ENCODE measurements at places on chromosomes 1 and 21. TPM values are rescaled to one million over a fixed set of nuclear protein-coding genes. Genes with fewer than 3 reads are reported as not detected.

DNA sequence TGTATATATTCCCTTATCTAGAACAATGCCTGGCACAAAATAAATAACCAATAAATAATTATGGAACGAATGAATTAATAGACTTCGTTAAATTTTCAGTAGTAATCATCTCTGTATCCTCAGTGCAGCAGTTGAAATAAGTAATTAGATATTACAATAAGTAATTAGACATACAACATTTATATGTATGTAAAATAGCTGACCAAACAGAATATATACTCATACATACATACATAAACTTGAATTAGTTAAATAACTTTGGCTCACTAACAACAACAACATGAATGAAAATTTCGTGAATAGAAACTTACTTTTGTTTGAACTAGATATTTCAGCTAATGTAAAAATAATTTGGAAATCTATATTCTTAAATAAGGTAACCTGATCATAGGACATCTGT is 14.6 kb upstream of the PTBP2 start:
- no peak for DNase-seq

Gene C1orf94
- not detected for total RNA-seq

- no peak for DNase-seq
These were observed 121.3 kb upstream of the IPO9 start for GRCh38 chr1:201707656-201708055.

GRCh38 chr1:8541961-8542521 is 224.1 kb downstream of the SLC45A1 start:
- peak; percentile 83 for DNase-seq

DNA sequence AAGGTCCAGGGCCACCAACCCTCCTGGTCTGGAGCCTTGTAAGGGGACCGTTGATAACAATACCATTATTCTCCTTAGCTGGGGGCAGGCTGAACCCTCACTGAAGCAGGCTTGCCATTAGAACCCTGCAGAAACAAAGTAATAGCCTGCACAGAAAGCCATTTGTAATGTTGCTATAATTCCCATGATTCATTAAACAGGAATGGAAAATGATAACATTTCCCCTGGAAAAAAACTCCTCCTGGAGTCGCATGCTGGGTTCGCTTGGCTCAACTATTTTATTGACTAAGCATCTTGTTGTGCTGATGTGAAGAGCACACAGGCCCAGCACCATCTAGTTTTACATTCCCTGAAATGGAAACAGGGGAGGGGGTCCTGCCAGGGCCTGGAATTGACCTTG is 155.6 kb upstream of the CSF3R start:
- DNase-seq, result peak; percentile 55

DNA sequence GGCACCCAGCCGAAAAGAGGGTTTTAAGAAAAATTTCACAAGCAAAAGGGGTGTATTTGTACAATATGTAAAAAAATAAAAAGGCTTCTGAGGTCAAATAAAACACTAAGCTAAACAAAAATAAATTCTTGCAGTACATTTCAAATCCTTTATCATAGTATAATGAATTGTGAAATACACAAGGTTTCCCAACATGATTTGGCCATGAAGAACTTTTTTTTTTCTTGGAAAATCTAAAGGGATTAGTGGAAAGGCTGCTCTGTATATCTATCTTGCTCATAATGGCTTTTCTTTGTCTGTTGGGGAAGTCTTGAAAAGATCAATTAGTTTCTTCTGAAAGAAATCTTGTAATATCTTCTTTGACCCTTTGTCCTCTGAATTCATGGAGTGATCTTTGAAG is 593.4 kb downstream of the PLPP3 start:
- no peak for DNase-seq

Gene TCP10L
- total RNA-seq, result not detected

GRCh38 chr1:18554597-18554996 is 73.9 kb downstream of the KLHDC7A start:
- no peak for DNase-seq
